ENCODE measurements at places on chromosomes 7 and 10. TPM values are rescaled to one million over a fixed set of nuclear protein-coding genes. Genes with fewer than 3 reads are reported as not detected.

- DNase-seq, result no peak
Measured at GRCh38 chr7:130893441-130893894, 159.5 kb upstream of the KLF14 start.

DNA sequence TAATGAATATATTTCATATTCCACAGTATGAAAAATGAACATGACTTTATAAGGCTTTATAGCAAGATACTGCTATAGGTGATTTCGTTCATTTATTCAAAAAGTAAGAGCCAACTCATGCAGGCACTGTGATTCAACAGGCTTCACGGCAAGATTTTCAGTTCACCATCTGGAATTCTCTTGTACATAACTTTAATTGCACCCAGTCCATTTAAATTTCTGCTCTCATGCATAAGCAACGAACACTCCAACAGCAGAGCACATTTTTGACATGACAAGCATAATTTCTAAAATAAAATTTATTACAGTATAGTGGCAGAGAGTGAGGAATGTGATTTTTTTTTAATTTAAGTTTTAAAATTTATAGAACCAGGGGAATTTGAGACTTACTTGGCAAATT lies 436.1 kb downstream of the PHTF2 start:
- DNase-seq, result no peak

The SPDYE2 gene
- not detected for total RNA-seq

DNA sequence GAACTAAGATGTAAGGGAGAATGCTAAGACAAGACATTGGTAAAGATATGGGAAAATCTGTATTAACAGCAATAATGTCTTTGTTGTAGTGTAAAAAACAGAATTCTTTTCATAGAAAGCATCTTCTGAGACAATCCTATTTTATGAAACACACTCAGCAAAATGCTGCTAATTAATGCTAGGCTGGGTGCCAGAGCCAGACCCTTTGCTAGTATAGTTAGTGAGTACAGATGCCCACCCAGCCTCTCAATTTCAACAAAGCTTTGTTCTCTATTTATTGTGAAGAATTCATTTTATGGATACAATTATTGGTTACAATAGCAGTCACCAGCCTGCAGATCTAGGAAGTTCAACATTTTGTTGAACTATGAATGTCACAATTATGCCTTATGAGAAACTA lies 131.0 kb downstream of the SEM1 start:
- DNase-seq, result no peak

- no peak for DNase-seq
Measured at GRCh38 chr7:92366730-92367129, 80.6 kb upstream of the GATAD1 start.

GRCh38 chr7:100865372-100865911 lies 1.7 kb upstream of the TRIP6 start:
- DNase-seq, result peak; percentile 83

The CRYGN gene
- total RNA-seq, result 1.2 TPM

The PDE1C gene
- total RNA-seq, result 0.52 TPM

The MOGAT3 gene
- 0.52 TPM for total RNA-seq

The LAMB4 gene
- not detected for total RNA-seq

- no peak for DNase-seq
Measured at GRCh38 chr7:101961811-101962210, 144.4 kb downstream of the CUX1 start.

The PRPS1L1 gene
- not detected for total RNA-seq

DNA sequence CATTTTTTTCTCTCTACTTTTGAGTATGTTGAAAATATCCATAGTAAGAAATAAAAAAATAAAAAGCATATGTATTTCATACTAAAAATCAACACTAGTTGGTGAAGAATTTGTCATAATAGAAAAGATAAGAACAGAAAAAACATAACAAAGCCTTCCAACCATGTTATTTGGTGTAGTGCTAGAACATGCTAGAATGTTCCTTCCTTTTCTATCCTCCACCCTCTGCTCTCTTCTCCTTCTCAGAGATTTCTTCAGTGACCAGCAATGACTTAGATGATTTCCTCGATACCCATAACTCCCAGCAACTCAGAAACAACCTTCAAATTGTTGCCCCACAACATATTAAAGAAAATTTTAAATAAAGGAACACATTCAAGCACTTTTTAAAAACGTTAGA lies 2.6 kb downstream of the ZC3HAV1 start:
- no peak for DNase-seq

DNA sequence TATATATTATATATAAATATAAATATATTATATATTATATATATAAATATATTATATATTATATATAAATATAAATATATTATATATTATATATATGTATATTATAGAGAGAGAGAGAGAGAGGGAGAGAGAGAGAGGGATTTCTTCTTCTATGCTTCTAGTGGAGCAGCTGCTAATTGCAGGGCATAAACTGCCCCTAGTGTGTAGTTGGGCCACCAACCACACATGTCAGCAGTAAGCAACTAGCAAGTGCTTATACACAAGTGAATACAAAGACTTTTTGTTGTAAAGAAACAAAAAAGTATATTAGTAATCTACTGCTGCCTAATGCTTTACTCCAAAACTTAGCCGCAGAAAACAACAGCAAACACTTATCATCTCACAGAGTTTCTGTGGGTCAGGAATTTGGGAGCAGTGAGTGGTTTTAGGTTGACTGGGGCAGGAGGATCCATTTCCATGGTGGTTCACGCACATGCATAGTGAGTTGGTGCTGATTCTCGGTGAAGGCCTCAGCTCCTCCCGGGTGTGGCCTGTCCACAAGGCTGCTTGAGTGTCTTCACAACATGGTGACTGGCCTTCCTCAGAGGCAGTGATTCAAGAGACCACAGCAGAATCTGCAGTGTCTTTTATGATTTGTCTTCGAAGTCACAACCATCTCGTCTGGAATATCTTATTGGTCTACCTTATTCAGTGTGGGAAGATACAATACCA lies 25.5 kb upstream of the BAG3 start:
- DNase-seq, result no peak

DNA sequence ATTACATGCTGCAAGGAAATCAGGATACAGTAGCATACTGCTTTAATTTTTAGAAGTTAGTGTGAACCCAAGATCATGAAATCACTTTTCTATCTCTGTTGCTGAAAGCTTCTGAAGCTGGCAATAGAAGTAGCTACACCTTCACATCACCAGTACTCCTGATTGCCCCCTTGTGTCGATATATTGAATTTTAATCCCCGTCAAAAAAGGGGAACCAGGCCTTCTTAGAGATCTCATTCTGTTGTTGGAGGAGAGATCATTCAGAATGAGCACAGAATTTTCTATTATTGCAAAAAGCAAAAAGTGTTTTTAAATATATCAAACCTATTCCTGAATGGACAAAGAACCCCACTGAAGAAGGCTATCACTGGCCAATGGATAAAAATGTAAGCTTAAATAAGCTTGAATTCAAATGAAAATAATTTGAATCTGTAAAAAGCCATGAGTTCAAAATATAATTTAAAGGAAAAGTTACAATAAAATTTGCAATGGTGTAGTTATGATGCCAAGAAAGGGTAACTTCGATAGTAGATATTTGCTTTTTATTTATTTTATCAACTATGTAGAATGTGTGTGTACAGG lies 39.7 kb upstream of the TEX47 start:
- peak; percentile 21 for DNase-seq

DNA sequence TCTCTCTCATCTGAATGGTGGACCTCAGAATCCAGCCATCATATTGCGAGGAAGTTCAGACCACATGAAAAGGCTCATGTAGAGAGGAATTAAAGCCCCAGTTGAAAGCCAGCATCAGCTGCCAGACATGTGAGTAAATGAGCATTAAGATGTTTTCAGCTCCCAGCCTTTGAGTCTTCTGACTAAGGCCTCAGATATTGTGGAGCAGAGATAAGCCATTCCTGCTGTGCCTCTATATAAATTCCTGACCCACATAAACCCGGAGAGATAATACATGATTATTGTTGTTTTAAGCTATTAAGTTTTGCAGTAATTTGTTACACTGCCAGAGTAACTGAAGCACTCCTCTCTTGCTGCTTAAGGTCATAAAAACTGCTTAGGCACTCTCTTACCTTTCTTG lies 14.6 kb downstream of the FAM149B1 start:
- no peak for DNase-seq

- no peak for DNase-seq
Measured at GRCh38 chr10:30070001-30070685, 10.8 kb upstream of the JCAD start.

- DNase-seq, result no peak
Measured at GRCh38 chr10:11528286-11528685, 83.2 kb downstream of the USP6NL start.

The ZNF853 gene
- 6.5 TPM for total RNA-seq

The C10orf71 gene
- not detected for total RNA-seq

The SYT15 gene
- total RNA-seq, result not detected

DNA sequence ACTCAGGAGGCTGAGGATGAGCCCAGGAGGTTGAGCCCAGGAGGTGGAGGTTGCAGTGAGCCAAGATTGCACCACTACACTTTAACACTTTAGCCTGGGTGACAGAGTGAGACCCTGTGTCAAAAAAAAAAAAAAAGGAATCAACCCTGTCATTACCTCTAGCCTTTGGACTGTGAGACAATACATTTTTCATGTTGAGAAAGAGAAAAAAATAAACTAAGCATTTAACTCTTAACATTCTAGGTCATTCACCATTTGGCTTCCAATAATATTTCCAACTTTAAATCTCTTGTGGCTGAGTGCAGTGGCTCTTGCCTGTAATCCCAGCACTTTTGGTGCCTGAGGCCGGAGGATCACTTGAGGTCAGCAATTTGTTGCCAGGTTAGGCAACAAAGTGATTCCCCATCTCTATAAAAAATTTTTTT lies 41.9 kb upstream of the TPST1 start:
- no peak for DNase-seq

GRCh38 chr10:95208702-95209391 lies 14.8 kb downstream of the ACSM6 start:
- DNase-seq, result no peak

DNA sequence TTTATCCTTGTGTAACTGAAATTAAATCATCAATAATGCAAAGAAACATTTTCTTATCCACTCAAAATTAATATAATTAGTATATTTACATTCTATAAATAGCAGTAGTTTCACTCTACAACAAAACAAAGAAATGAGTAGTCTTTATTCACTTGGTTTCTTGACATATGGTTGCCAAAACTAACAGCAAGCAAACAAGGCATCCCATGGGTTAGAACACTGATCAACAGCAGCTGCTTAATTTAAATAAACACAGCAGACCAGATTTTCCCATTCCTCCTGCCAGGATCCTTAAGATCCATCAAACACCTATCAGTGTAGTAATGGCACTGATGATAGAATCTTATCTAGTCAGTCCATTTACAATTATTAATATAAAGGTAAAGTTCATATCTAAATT lies 22.1 kb downstream of the NCAPG2 start:
- no peak for DNase-seq

DNA sequence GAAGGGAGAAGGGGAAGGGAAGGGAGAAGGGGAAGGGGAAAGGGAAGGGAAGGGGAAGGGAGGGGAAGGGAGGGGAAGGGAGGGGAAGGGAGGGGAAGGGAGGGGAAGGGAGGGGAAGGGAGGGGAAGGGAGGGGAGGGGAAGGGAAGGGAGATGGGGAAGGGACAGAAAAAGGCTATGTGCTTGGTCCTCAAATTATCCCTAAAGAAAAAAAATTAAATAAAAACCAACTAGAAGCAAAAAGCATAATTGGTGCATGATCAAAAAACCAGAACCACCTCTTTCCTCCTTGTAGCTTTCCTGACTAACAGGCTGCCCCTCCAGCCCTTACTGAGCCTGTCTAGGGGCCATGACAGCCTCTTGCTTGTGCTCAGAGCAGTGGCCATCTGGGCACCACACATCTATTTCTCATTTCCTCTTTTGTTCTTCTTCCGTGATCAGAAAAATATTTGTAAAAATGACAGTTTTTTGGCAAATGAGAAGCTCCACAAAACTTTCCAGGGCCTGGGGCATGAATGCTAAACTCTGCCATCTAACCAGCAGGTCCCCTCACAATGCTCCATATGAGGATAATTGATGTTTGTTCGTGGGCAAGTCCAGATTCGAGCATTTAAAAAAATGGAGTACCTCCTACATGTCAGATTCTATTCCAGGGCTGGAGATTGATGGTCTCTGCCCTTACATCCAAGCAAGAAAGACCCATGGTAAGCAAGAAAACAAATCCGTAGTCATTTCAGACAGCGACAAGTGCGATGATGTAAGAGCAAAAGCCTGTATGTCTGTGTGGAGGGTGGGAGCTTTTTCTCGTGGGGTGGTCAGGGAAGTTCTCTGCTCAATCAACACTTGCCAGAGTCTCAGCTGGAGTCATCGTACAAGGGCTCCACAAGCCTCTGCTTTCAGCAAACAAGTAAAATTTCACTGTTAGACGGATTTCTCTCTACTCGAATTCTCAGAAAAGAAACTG lies 320.9 kb downstream of the WDR11 start:
- DNase-seq, result no peak

The CNPY4 gene
- 17.1 TPM for total RNA-seq

GRCh38 chr10:73501651-73502050 lies 5.8 kb upstream of the PPP3CB start:
- DNase-seq, result no peak

GRCh38 chr10:100881556-100882213 lies 31.1 kb upstream of the SLF2 start:
- peak; percentile 7 for DNase-seq

DNA sequence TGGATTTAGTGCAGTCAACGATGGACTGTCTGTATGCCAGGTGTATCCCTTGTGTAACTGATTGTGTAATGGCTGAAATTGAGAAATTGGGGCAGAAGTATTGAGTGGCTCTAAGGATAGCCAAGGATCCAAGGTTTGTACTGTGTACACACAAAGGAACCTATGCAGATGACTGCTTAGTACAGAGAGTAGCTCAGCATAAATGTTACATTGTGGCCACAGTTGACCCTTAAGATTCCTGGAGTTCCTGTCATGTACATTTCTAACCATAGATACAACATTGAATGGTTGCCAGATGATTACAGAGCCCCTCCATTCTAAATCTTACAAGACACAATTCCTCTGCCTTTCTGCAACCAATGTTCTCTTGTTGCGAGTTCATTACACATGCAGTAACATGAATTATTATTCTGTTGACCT lies 25.3 kb downstream of the CCDC126 start:
- no peak for DNase-seq

The PRRT4 gene
- total RNA-seq, result 0.14 TPM

The IMMP2L gene
- 9.2 TPM for total RNA-seq

DNA sequence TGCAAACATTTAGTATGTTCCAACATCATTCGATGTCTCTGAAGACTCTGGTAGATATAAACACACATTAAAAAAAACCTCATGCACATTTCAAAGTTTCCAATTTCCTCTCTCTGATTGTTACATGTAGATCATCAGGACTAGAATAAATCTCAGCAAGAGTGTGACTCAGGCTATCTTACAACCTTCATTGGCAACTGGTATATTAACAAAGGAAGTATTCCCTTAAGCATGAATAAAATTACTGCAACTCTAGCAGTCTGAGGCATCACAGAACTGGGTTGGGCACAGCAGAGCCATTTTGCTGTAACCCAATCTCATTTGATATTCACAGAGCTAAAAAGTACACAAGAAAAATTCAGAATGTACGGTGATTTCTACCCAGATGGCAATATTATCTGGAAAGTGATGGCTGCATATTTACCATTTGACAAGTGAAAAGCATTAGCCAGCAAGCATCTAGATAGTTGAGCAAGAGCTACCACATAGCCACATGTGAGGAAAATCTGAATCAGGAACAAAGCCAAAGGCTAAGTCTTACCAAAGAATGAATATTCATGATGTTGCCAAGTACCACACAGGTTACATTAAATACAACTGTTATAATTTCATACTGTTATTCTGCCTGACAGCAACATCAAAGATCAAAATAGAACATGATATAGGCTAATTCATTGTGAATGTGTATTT lies 232.2 kb downstream of the CRPPA start:
- DNase-seq, result no peak

GRCh38 chr7:51366172-51366728 lies 49.6 kb upstream of the COBL start:
- DNase-seq, result no peak

The EPHB6 gene
- total RNA-seq, result 8.8 TPM

The METTL2B gene
- total RNA-seq, result 39.5 TPM

All from H7 (cell line).